GF-D8 (cell line): ENCODE measurements at places on chromosomes 13 and 19.

- DNase-seq: no peak
Measured at GRCh38 chr13:65470781-65471180, 1759.4 kb downstream of the PCDH9 start.

DNA sequence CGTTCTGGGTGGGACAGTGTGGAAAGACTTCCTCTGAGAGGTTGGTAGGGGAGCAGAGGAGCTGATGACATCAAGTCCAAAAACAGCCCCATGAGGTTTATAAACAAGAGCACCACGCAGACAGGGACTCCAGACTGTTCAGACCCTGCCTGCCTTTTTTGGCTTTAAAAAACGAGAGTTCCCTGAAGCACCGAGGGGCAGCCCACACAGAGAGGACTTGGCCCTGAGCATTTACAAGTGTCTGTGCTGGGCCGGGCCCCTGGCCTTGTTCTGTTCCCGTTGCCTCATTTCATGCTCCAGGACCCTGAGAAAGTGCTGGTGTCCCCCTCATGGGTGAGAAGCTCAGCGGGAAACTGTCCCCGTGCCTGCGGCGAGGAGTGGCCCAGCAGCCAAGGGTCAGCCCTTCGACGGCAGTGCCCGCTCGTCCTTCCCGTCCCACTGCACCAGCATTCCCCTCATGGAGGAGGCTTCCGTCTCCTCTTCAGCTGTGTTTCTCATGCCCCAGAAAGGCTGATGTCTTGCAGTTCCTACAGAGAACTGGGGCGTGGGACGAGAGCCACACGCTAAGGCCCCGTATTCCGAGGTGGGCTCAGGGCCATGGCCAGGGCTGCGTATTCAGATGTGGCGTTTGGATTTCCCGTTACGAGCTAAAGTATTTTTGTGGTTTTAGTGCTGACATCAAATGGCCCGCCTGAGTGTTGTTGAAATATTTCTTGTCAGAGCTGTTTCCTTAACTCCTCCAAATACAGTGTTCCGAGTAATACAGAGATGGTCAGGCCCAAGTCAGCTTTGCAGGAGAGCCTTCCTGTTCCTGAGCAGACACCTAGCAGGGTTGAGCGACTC, 93.5 kb downstream of the ATP11A start:
- DNase-seq: peak; percentile 26

- DNase-seq: no peak
Measured at GRCh38 chr19:19528721-19529490, at the start of gene YJEFN3. TSS of gene YJEFN3 (plus strand) at chr19:19528911. CDS start at chr19:19528933, 22 bp downstream.

DNA sequence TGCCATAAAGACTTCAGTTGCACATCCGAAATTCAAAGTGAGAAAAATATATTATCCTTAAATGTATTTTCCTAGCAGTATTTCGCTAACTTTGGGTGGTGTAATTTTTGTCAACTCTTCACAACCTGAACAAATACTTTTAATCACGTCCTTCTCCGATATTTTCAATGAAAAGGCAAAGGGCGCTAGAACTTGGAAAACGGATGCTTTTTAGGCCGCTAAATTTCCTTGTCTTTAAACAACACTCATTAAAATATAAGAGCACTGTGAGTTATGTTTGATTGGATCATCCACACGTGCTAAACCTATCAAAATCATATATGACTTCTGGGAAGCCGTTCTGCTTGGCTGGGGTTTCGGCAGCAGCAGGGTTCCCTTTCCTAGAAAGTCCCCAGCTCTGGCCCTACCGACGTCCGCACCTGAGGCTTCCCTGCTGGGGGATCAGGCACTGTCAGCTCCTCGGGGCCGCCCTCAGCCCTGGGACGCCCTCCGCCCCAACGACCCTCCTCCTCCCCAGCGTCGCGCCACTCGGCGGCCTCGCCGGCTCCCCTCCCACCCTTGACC, 462 bp upstream of the MPHOSPH8 start:
- DNase-seq: peak; percentile 85

DNA sequence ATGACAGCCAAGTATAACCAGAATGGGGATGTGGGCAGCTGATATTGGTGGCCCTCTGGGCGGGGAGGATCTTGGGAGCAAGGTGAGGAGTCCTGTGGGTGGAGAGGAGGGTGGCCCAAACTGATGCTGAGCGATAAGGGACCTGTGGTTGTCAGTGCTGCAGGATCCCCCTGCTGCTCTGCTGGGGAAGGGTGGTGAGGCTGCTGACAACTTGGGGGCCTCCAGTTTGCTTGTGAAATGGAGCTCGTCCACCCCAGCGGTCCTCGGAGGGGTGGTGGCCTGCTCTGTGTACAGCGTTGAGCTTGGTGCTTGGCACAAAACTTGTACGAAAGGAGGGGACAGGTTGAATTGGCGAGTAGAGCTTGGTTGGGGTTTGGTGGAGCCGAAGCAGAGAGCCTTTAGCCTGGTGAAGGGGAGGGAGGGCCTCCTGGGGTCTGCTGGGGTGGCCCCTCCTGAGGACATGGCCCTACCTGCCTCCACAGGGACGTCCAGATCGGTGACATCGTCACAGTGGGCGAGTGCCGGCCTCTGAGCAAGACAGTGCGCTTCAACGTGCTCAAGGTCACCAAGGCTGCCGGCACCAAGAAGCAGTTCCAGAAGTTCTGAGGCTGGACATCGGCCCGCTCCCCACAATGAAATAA, 2.9 kb downstream of the RPS11 start:
- DNase-seq: no peak

DNA sequence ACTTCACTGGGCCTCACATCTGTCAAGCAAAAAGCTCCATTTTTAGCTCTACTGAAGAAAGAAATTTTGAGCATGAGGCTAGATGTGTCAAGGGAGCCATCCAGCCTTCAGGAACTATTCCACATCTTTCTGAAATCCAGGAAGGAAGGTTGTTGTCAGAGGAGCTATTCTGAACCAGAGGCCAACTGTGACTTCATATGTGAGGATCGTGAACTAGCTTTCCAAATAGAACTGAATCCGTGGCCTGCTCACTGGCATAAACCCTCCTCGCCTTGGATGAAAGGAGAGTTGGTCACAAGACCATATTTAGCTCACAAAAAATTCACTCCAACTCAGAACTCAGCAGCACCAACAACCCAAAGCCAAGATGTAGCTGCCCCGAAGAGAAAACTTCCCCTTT, 195.8 kb downstream of the FOXO1 start:
- DNase-seq: no peak

GRCh38 chr13:74006666-74007065, 127.5 kb downstream of the KLF12 start:
- DNase-seq: no peak

GRCh38 chr19:33459222-33460090, 62.1 kb downstream of the PEPD start:
- DNase-seq: no peak

DNA sequence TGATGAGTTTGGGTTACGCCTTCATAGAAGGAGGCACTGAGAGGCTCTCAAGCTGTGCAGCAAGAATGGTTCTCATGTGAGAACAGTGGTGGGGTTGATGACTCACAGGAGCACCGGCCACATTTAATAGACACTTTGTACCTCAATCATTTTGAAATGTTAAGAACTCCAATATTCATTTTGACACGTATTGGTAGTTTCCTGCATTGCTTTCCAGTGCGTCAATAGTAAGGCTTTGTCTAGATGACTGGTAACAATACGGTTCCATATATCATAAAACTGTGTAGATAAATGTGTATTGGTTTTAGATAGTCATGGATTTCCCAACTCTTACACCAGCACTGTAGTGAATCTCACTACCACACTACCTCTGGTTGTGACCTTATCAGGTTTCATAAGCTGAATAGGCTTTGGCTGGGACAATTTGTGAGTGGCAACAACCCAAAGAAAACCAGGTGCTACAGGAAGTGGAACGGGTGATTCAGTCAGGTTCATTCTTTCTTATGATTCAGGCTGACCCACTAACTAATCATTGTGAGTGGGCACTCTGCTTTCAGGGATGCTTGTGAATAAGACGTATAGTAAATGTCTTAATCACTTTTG, 362.6 kb downstream of the KLF5 start:
- DNase-seq: no peak

- no peak for DNase-seq
Measured at GRCh38 chr13:91372911-91373310, 25.4 kb downstream of the MIR17HG start.

DNA sequence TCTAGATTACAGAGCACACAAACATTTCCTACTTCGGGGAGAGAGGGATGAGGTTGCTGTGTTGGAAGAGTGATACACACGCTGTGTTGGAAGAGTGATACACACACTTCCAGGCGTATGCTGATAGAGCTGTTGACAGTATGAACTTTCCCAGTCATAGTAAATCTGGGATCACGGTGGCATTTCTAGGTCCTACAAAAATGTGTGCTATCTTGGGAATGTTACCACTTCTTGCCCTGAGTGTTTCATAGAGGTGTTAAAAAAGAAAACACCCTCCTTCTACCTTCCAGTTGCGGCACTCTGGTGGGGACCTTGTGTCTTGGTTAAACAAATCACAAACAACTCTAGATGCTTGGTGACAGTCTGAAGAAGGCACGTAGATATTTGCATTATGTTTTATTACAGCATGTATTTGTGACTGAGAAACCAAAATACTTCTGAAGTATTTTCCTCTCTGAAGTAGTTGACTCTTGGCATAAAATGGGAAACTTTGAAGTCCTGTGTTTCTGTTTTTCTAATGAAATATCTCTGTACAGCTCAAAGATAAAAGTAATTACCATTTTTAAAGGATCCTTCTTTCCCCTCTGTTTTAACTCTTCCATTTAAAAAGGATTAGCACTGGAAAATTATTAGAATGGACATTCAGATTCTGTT, 52.5 kb downstream of the ARHGAP35 start:
- no peak for DNase-seq

GRCh38 chr19:13269348-13269747, 119.1 kb downstream of the IER2 start:
- DNase-seq: no peak

- DNase-seq: no peak
Measured at GRCh38 chr19:55646889-55647731, 902 bp upstream of the CCDC106 start.

DNA sequence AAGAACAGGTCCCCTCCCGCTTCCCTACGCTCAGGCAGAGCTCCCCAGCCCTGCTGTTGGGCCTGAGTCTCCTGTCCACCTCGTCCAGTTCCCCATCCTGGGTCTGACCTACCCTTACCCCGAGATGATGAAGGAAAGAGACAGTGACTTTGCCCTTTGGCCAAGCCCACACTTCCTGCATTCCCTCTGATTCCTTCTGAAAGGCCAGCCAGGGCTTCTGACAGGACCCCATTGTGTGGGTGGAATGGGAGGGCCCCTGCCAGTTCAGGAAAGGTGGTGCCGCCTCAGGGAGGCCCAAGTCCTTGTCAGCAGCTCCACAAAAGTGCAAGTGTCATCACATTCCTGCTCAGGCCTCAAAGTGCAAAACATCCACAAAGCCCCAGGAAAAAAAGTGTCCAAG, 177.8 kb downstream of the PAN3 start:
- DNase-seq: no peak

DNA sequence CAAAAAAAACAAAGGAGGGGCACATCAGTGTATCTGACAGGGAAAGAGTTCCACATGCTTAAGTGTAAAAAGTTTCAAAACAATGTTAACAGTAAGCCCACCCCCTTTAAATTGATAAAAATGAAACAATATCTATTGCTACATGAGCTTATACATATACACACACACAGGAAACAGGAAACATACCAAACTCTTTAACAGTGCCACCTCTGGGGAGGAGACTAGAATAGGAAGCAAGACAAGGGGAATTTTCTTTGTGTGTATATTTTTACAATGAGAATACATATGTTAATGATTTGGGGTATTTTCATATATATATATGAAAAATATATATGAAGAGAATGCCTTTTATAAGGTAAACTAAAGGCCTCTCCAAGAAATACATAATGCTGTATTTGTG, 44.7 kb downstream of the TPT1 start:
- DNase-seq: no peak

DNA sequence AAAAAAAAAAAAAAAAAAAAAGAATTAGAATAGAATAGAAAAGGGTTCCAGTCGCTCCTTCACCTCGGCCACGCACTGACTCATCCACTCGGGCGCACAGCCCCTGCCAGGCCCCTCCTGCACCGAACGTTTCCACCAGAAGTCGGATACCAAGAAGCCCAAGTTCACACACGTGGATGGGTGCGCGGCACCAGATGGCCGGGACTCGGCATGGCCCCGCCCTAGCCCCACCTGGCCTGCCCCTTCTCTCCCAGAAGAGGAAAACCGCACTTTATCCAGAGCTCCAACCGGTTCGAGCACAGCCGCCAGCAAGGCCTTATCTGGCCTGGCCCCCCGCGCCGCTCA, 5.9 kb downstream of the PRR36 start:
- no peak for DNase-seq

DNA sequence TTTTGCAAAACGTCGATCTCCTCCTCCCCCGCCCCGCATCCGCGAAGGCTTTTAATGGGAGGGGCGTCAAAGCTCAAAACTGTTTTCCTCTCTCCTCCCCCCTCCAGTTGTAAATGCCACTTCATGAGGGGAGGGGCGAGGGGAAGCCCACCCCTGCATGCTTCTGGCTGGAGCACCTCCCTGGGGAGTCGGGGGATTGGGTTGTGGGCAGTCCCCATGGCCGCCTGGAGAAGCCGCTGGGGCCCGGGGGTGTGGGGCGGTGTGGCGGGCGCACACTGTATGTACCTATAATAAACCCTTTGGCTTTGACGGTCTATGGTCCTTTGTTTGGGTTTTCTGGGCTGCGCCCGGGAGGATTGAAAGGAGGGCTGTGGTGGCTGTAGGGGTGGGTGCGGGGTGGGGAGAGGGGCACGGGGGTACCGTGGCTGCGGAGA, 505 bp upstream of the SHKBP1 start:
- DNase-seq: no peak

- no peak for DNase-seq
Measured at GRCh38 chr13:94371855-94372254, 107.6 kb downstream of the DCT start.

DNA sequence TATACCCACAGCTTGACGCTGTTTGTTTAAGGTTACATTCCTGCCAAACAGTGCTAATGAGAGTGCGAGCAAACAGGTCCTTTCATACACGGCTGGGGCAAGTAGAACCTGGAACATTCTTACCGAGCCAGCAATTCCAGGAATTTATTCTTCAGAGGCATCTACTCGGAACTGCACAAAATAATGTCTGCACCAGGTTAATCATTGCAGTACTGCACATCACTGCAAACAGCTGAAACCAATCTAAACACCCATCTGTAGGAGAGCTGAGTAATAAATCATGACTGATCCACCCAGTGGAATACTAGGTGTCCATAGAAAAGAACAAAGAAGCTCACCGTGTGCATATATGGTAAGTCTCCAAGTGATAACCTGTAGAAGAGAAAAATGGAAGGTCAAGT, 1.2 kb upstream of the ZNF579 start:
- DNase-seq: no peak

GRCh38 chr13:97215325-97215724, 6.8 kb upstream of the MBNL2 start:
- DNase-seq: no peak

DNA sequence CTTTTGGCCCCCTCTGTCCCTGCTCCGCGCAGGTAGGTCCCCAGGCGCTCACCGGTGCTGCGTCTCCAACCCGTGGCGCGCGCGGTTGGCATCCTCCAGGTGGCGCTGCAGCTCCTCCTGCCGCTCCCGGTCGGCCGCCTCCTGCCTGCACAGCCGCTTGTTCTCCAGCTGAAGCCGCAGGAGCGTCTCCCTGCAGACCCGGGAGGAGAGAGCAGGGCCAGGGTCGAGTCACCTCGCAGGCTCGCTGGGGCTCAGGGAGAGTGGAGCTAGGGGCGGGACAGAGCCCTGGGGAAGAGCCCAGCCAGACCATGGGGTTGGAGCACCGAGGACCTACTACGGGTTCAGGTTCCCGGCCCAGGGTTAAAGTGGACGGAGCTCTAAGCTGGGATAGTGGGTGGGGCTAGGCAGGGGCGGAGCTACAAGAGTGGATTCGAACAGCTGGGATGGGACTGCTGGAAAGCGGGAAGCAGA, 9.3 kb downstream of the HOOK2 start:
- DNase-seq: peak; percentile 35

- DNase-seq: no peak
Measured at GRCh38 chr13:73187106-73187505, 128.3 kb downstream of the KLF5 start.
